ENCODE measurements at places on chromosomes 1 and 21.

DNA sequence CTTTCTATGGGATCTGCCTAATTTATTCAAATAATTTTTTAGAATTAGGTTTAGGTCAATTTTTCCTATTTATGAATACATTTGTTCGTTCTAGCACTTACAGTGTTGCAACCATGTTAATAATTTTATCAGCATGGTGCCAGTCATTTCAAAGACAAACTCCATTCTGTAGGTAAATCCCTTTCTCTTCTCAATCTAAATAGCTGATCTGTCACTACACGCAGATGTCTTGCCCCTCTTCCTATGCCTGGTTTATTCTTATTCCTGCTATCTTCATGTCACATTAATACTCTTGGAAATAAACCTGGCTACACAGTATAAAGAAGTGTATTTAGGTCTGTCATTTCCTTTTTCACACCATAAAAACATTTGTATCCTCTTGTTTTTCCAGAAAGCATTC lies 1172.4 kb downstream of the BRINP3 start:
- no peak for DNase-seq

GRCh38 chr21:31346256-31346821 lies 2.3 kb upstream of the TIAM1 start:
- no peak for DNase-seq

GRCh38 chr1:247298124-247298481 lies 33.6 kb downstream of the ZNF496 start:
- DNase-seq, result no peak

- DNase-seq, result peak; percentile 25
These were observed 819.9 kb downstream of the BRINP3 start for GRCh38 chr1:189657715-189658114.

Measured in RWPE1 (cell line).